ENCODE measurements at places on chromosomes 12 and 14.

DNA sequence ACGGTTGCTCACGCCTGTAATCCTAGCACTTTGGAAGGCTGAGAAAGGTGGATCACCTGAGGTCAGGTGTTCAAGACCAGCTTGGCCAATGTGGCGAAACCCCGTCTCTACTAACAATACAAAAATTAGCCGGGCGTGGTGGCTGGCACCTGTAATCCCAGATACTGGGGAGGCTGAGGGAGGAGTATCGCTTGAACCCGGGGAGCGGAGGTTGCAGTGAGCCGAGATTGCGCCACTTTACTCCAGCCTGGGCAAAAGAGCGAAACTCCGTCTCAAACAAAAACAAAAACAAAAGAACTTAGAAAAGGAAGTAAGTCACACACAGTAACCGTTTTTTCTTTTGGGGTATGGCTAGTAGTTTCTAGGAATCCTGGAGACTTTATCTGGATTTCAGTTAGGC is 1.7 kb upstream of the PALS1 start:
- DNase-seq, result no peak

- DNase-seq, result no peak
Observed at GRCh38 chr14:55625481-55625880, 45.5 kb downstream of the KTN1 start.

GRCh38 chr14:27267876-27268275 is 670.0 kb upstream of the NOVA1 start:
- no peak for DNase-seq

- DNase-seq, result no peak
Observed at GRCh38 chr14:75443203-75443969, 15.6 kb downstream of the JDP2 start.

DNA sequence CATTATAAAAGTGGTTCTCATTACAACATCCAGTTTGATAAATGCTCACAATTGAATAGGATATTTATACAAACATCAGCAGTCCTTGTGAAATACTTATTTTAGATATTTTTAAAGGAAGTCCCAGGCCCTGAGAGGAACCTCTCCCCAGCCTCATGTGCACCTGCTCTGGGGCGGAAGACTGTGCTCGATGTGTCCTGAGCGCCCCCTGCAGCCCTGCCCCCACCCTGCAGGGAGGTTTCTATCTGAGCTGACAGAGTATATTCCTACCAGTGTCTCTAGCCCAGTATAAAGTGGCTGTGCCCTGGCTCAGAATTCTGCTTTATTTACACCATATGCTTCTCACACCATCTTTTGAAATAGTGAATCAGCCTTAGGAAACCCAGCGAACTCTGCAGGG is 1349.1 kb downstream of the TMEM121 start:
- DNase-seq, result no peak

- no peak for DNase-seq
Observed at GRCh38 chr12:13465635-13466034, 269.1 kb downstream of the EMP1 start.

DNA sequence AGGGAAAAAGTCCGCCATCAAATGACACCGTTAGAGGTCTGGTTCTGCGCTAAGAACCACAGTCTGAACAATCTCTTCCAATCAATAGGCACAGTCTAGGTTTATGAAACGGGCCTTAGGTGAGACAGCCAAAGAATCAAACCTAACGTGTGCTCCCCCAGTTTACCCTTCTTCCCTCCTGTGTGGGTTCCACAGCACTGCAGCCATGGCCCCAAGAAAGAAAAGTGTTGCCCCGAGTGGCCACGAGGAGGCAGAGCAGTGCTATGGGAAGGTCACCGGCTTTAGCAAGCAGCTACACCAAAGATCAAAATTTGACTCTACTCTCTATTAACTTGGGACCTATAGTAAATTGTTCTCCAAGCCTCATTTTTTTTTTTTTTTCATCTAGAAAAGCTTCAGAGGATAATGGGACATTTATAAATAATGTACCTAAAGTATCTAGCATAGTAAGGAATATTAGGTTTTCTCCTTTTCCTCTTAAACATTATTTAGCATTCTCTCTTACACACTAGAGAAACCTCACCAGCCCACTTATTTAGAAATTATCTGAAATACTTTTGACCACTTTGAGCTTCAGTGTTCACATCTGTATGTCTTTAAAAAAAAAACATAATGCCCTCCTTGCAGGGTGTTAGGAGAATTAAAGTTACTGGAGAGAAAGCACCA is 70.2 kb upstream of the GPHB5 start:
- DNase-seq, result peak; percentile 10

GRCh38 chr12:52857500-52857899 is 8.7 kb upstream of the KRT78 start:
- DNase-seq, result no peak

DNA sequence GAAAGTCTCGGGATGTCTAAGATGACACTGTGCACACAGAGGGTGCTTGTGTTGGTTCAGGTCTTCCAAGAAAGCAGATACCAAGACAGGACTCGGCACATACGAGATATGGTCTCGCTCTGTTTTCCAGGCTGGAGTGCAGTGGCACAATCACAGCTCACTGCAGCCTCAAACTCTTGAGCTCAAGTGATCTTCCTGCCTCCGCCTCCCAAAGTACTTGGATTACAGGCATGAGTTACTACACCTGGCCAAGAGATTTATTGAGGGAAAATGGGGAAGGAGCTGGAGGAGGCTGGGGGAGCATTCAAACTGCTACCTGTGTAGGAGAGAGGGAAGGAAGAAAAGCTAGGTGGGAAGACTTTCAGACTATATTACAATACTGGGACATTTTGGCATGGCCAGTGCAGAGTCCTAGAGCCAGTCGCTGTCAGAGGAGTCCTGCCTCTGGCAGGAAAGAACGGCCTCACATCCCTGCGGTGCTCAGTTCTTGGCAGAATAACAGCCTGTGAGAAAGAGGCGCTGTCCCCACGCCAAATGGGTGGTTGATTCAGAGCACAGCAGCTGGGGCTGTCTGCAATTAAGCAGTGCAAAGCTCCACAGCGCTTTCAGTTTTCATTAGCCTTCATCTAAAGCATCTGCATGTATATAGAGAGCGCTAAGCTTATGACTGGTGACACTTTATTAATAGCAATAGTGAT is 18.3 kb downstream of the SLC17A8 start:
- peak; percentile 5 for DNase-seq

- DNase-seq, result peak; percentile 16
Observed at GRCh38 chr14:78598046-78598920, 428.1 kb downstream of the NRXN3 start.

DNA sequence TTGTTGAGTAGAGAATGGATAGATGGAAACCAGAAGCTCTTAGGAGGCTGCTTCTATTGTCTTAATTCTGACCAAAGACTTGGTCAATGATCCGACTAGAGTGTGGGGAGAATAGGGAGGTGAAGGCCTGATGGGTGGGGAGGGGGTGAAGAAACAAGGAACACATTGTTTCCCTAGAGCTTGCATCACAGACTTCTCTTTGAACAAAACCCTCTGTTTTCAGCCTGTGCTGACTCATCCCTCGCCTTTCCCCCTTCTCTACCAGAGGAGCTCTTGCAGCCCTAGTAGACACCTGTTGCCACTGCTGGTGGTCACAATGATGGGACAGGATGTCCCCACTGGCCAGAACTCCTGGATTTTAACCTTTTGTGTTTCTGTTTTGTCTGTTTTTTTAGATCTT is 46.8 kb upstream of the CISTR start:
- peak; percentile 71 for DNase-seq

- DNase-seq, result no peak
Observed at GRCh38 chr14:90669731-90670130, 146.5 kb downstream of the TTC7B start.

GRCh38 chr12:14390870-14391530 is 25.5 kb downstream of the ATF7IP start:
- DNase-seq, result no peak

GRCh38 chr12:31026202-31026601 is 47.5 kb upstream of the DDX11 start:
- DNase-seq, result no peak

GRCh38 chr14:21539189-21539940 is 13.2 kb upstream of the SALL2 start:
- no peak for DNase-seq

DNA sequence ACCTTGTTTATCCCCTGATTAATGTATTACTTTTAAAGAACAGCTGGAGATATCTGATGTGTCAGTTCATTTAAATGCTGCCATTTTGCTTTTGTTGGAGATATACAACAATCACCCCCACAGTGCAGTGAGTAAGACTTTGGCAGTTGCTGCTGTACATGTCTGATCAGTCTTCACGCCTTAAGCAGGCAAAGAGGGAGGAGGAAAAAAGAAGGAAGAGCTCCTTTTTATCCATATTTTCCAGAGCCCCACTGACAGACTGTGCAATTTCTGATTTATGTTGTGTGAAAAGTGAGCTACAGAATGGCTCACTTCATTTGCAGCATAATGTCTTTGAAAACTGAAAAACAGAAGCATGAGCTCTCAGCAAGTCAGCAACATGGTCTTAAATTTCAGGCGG is 319.7 kb upstream of the LRIG3 start:
- no peak for DNase-seq

- DNase-seq, result no peak
Observed at GRCh38 chr12:26247873-26248272, 52.5 kb downstream of the SSPN start.

DNA sequence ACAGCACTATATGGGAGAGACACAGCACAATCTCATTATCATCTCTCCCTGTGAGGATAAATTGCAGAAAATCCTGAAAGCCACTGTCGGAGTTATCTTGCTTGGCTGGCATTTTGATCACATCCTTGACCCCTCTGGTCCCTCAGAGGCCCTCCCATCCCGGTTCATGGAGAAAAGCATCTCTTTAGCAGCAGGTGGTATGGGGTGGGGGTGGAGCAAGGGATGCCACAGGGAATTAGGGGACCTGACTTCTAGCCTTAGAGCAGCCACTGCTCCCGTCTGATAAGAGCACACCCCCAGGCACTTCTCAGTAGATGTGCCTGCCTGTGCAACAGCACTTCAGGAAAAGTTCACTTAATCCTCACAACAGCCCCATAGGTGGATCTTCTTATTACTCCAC is 38.6 kb downstream of the GRIN2B start:
- no peak for DNase-seq

DNA sequence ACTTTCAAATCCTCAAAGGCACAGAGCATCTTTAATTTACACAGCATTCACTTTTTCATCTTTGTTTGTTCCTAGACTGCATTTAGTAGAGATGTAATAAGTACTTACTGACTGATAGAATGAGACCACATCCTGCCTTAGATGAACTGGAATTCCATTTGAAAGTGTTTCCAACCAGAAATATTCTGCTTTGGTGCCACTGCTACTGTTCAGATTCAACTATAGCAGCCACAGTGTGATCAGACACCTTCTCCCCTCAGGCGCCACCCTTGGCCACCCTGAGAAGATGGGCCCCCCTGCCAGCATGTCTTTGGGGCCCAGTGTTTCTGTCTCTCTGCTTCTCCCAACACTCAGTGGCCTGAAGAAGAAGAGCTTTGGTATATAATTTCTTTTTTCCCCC is 449.1 kb downstream of the RAD51B start:
- DNase-seq, result no peak

DNA sequence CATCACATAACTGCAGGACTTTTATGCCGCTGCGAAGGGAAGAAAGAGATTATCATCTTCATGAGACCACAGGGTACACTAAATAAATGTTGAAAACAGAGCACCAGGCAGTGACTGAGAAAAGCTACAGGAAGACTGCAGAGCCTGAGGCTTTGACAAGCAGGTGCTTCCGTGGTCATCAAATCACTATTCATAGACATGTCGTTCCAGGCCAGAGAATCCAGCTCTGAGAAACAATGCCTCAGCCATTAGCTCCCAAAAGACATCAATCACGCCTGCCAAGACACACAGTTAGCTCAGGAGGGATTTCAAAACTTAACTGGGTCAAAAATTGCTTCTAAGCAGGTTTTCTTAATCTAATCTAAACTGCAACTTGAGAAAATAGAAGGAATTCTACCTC is 47.2 kb upstream of the GARIN6 start:
- no peak for DNase-seq

DNA sequence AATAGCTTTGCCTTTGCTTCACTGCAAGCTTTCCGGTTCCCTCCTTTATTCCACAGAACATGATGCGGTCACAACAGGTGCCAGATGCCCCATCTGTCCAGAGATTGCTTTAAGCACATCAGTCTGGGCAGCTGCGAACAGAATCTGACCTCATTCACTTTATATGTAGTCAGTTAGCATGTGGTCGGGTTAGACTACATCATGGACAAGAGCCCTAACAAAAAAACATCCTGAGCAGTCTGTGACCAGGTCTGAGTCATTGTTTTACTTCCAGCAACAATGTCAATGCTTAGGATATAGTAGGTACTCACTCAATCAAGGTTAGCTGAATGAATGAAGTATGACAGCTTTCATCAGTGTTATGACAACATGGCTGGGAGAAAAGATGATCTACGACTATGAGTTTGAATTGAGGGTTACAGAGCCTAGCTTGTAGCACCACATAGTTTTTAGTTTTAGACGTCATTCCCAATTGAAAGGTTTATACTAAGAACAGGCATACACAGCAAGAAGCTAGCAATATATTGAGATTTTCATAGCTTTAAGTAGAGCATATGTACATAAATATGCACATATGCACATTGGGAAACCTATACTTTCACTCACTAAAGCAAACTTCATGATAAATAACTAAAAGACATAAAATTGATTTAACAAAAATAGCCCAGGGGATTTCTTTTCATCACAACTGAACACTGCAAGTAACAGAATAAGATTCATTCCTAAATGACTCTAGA is 64.2 kb upstream of the TMCC3 start:
- no peak for DNase-seq

- DNase-seq, result no peak
Observed at GRCh38 chr14:70773182-70773862, 36.0 kb downstream of the MAP3K9 start.

- DNase-seq, result no peak
Observed at GRCh38 chr12:77816196-77816595, 14.5 kb upstream of the NAV3 start.

- no peak for DNase-seq
Observed at GRCh38 chr14:25069879-25070278, 19.9 kb upstream of the STXBP6 start.

- no peak for DNase-seq
Observed at GRCh38 chr14:62168564-62169155, 406.4 kb downstream of the SNAPC1 start.

- no peak for DNase-seq
Observed at GRCh38 chr12:115388139-115388538, 704.2 kb upstream of the TBX3 start.

GRCh38 chr12:31849090-31849687 is 110.0 kb upstream of the RESF1 start:
- DNase-seq, result no peak

GRCh38 chr12:41514907-41515306 is 326.8 kb downstream of the PDZRN4 start:
- DNase-seq, result no peak

GRCh38 chr12:45268672-45269411 is 52.9 kb downstream of the ANO6 start:
- DNase-seq, result peak; percentile 1

GRCh38 chr14:65949711-65950516 is 536.3 kb upstream of the CCDC196 start:
- DNase-seq, result no peak
